ENCODE measurements at places on chromosomes 3 and 15.

GRCh38 chr3:190339130-190339529 lies 16.9 kb upstream of the CLDN1 start:
- no peak for DNase-seq

DNA sequence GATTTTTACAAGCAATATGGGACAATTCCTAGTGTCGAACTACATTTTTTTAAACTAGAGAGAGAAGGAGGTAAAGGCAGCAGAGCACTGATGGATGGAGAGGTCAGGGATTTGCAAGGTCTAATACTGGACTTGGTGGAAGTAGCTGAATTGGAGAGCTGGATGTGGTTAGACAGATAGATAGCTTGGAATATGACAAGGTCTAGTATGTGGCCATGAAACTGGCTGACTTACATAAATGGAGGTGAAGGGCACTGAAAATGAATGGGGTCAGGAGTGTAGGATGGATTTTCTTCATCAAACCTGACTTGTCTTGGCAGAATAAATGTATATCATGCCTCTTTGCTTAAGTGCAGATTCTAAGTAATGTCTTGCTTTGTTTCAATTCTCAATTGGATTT lies 10.1 kb upstream of the RTP4 start:
- DNase-seq: no peak

- no peak for DNase-seq
Measured at GRCh38 chr15:27690290-27690689, 408.8 kb downstream of the OCA2 start.

DNA sequence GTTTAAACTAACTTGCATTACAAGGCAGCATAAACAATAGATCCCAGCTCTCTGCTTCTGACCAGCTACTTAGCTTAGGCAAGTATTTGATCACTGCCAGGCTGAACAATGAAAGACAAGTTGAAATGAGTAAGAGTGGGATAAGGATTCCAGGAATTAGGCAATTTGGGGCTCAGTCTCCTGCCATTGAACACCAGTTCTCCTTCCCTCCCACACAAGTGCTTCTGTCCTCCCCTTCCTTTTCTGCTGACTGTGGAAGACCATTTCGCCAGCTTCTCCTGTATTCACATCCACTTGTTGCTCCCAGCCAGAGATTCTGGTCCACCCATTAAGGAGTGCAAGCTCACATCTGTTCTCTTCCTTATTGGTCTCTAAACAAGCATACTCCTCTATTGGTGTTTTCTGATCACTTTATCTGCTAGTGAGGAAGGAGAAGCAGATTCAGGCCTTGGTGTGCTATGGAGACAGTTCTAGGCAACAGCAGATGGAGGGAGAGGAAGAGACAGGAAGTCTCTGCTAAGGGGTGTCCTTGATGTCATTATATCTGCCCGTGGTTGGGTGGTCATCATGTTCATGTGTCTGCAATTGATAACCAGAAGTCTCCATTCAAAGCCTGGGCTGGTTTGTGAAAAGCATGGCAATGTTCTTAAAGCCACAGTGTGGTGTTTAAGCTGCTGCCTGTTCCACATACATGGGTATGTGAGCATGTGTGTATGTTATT lies 121.5 kb downstream of the PLCL2 start:
- DNase-seq: no peak

DNA sequence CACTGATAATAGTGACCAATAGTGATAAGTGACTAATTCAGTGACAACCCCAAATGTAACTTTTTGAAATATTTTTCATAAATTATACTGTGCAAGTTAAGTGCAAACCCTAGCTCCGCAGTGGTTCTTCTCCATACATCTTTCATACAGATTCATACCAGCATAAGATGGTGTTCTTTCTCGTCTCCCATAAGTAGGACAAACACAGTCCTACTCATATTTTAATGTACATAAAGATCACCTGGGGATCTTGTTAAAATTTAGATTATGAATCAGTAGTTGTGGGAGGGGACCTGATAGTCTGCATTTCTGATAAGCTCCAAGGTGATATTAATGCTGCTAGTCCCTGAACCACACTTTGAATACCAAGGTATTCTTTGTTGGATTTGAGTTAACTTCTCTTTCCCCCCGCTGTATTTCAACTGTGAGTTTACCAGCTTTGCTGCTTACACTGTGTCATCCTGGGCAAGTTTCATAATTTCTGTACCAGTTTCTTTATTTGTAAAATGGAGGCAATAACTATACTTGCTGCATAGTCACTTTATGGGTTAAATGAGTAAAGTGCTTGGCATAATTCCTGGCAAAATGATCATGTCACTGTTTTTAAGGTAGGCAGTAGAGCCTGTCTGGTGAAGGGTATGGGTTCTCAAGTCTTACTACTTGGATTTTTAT lies 34.7 kb upstream of the C3orf38 start:
- DNase-seq: no peak

GRCh38 chr15:66126031-66126441 lies 127.5 kb downstream of the MEGF11 start:
- DNase-seq: no peak

All from AG09319 (cell line).